ENCODE measurements at places on chromosomes 16 and 17.

- DNase-seq: no peak
These were observed 9.5 kb downstream of the FAAP100 start for GRCh38 chr17:81542431-81543338.

DNA sequence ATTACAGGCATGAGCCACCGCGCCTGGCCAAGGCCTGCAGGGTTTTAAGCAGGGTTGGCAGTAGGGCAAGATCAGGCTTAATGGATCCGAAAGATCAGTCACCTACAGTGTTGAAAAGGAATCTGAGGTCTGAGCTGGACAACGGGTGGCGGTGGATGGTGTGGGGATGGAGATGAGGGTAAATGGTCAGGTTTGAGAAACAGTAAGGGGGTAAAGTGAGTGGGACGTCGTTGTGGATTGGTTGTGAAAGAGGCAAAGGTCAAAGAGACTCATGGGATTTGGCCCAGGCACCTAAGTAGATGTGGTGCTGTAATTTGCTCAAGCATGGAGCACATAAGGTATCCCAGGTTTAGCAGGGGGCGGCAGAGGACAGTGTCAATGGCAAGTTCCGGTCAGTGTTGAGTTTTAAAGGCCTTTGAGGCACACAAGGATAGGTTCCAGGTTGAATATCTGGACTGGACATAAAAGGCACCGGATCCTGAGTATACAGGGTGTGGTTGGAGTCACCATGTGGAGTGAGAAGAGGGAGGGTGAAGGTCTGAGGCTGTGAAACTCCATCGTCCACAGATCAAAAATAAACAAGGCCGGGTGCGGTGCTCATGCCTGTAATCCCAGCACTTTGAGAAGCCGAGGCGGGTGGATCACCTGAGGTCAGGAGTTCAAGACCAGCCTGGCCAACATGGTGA, 1.1 kb upstream of the SLC16A5 start:
- DNase-seq: no peak

DNA sequence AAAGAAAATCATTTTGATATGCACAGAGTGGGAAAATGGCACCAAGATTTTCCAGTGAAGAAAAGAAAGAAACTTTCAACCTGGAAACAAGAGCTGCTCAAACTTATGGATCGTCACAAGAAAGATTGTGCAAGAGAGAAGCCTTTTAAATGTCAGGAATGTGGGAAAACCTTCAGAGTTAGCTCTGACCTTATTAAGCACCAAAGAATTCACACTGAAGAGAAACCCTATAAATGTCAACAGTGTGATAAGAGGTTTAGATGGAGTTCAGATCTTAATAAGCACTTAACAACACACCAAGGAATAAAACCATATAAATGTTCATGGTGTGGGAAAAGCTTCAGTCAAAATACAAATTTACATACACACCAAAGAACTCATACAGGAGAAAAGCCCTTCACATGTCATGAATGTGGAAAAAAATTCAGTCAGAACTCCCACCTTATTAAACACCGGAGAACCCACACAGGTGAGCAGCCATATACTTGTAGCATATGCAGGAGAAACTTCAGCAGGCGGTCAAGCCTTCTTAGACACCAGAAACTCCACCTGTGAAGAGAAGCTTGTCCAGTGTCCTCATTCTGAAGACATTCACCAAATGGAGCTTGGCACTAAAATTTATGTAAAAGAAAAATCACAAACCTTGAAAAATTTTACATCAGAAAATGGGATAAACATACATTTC, 12.2 kb downstream of the ZNF75A start:
- DNase-seq: no peak

GRCh38 chr16:79965718-79966117, 365.2 kb upstream of the MAF start:
- no peak for DNase-seq

DNA sequence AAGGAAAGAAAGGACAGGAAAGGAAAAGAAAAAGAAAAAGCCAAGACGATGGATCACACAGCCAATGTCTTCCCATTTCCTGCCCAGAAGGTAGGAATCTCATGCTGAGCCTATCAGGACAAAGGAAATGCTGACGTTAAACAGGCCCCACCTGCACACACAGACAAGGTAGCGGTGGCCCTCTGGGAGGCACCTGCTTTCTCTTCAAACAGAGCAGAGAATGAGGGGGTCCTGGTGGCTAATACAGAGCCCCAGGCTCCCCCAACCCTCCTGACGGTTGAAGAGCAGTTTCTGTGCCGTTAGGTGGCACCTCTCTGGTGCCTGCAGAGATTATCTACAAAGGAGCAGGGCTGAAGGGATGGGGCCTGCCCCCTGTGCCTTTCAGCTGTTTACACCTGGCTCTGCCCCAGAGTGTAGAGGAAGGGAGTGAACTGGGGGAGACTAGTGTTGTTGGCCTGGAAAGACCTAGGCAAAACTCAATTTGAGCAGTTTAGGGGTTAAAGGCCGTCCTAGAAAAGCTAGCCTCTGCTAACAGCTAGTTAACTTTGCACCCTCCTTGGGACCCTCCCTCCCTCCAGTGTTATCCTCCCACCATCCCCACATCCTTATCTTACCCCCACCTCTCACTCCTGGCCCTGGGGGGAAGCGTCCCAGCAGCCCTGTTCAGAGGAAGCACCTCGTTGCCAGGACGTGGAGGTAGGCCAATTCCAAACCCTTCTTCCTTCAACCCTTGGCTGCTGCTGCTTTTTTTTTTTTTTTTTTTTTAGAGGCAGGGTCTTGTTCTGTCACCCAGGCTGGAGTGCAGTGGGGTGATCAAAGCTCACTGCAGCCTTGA, 56.3 kb downstream of the ARHGAP27 start:
- DNase-seq: no peak

DNA sequence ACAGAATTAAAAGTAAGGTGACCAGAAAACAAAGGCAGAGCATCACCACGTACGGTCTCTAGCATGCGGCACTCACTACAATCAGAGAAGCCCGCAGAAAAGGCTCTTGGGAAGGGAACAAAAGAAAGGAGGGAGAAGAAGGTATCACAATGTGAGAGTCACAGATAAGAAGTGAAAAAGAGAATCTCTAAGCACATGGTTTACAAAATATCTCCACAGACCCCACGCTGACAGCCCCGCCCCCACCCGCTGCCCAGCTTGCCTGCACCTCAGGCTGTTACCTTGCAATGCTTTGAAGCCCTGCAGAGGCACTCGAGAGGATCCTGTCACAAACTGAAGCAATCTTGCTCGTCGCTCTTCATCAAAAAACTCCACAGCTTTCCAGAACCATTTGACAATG, 40.5 kb downstream of the CEP95 start:
- DNase-seq: no peak

- DNase-seq: no peak
These were observed 2.0 kb downstream of the PTX4 start for GRCh38 chr16:1486551-1487390.

- DNase-seq: no peak
These were observed 14.1 kb downstream of the CDRT15 start for GRCh38 chr17:14222611-14223010.

GRCh38 chr17:40244255-40244654, 25.2 kb downstream of the WIPF2 start:
- no peak for DNase-seq

DNA sequence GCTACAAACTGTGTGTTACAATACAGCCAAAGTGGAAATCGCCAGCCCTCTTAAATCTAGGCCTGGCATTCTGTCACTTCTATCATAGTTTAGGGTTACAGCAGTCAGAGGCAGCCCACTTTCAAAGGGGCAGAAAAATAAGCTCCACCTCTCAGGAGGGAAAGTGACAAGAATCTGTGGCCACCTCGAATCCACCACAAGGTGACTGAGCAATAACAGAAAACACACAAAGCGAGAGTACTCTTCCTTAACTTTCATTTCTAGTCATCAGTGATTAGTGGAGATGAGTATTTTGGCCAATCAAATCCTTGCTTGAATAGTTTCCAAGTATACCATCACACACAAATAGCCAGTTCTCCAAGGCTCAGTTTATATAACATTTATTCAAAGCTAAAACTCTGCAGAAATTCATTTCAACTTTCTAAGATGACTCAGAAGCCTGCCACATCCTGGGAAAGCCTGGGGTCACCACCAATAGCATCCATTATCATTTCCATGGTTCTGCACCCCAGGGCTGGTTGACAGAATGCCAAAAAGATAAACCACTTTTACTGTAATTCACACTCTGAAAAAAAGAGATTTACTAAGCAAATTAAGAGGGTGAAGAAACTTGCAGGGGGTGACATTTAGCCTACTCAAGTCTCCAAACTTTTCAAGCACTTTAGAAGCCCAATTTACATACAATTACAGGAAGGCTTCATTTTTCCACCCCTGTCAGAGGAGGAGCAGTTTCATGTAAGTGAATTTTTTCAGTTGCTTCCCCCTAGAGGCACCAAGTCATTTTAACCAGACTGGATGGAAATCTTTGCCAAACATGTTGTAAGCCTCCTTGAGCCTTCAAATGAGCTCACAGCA, 66.8 kb downstream of the SALL1 start:
- no peak for DNase-seq

DNA sequence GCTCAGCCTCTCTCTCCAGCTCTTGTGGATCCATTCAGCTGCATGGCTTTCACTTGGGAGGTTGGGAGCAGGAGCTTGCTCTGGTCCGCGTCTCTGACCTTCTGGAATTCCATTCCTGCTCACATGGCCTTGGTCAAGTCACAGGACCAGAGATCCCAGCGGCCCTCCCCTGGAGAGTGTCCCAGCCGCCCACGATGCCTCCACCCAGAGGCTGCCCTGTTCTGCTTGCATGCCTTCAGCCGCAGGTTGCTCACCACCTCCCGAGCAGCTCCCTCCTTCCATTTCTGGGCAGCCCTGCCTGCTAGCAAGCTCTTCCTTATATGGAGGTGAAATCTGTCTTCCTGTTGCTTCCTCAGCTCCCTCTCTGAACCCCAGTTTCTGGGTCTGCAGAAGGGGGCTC, 32.6 kb downstream of the RAI1 start:
- DNase-seq: no peak

DNA sequence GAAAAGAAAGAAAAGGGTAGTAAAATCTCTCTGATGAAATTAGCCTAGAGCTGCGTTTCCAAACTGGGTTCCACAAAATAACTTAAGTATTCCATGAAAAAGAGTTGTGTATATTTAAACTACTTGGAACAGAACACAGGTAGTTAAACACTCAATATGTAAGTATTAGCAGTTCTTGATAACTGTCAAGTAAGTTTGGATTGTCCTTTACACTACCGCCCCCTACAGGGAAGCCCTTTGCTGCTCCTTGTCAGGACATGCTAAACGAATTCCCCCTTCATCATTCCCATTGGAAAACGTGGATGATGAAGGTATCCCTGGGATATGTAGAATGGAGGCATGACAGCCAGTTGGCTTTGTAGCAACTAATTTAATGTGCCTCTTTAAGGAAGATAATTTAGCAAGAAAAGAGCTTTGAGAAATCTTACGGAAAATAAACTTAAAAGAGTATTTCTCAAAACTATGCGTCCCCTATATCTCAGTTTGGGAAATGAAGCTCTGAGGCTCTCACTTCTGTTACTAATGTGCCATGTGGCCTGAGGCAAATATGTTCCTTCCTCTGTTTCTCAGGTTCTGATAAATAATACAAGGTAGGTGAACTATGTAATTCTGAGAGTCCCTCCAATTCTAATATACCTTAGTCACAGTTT, 18.8 kb downstream of the NCBP3 start:
- peak; percentile 35 for DNase-seq

GRCh38 chr17:78300962-78301820, 58.7 kb downstream of the SOCS3 start:
- no peak for DNase-seq

DNA sequence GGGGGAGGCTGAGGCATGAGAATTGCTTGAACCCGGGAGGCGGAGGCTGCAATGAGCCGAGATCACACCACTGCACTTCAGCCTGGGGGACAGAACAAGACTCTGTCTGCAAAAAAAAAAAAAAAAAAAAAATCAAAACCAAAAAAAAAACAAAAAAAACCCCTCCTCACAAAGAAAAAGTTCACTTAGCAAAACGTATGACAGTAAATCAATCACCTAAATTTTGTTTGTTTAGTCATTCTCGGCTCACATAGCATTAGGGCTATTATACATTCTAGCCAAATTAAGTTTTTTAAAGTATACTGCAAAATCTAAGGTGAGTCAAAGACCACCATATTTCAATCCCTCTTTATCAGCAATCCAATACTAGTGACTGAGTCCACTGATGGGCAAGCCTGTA, 5.7 kb downstream of the ZNF652 start:
- no peak for DNase-seq

GRCh38 chr16:84614968-84615813, 2.7 kb downstream of the COTL1 start:
- no peak for DNase-seq

DNA sequence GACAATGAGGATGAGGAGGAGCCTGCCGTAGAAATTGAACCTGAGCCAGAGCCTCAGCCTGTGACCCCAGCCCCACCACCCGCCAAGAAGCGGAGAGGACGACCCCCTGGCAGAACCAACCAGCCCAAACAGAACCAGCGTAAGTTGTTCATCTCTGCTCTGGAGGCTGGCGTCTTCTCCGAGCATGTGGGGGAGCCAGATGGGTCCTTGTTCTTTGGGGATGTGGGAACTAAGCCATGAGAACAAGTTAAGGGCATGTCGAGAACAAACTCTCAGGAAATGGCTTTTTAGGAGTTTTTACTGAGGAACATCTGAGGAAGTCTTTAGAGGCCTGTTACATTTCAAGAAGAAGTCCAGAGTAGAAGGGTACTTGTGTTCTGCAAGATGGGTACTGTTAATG, 8.2 kb upstream of the CARMIL2 start:
- DNase-seq: no peak

DNA sequence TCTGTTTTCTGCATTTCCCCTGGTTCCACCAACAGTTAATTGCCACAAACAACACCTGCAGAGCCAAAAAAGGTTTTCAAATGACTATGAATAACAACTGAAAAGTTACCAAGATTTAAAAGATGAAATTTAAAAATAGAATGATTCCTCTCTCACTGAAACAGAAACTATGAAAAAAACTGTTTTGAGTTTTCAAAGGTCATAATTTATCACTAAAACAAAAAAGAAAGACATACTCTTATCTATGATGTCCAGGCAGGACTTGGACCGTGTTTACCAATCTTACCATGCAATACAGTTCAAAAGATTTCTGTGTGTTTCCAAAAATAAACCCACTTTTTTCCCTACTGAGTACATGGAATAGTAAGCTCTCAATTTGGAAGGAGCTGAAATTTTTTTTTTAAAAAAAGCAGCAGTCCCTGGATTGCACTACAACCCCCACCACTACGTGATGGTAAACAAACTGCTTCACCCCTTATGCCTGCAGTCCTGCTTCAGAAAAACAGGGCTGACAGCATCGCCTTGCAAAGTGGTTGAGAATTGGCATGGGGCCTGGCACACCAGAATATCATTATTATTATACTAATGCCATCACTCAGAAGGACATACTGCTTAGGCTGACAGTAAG, 8.5 kb downstream of the TXNDC11 start:
- no peak for DNase-seq

- DNase-seq: no peak
These were observed 6.3 kb upstream of the SREBF1 start for GRCh38 chr17:17843096-17843495.

- DNase-seq: no peak
These were observed 1.4 kb downstream of the SHISA6 start for GRCh38 chr17:11242411-11242810.

- DNase-seq: no peak
These were observed 27.0 kb downstream of the CBFB start for GRCh38 chr16:67055712-67056487.
